NT2/D1 (cell line): ENCODE measurements at places on chromosomes 2 and 18.

DNA sequence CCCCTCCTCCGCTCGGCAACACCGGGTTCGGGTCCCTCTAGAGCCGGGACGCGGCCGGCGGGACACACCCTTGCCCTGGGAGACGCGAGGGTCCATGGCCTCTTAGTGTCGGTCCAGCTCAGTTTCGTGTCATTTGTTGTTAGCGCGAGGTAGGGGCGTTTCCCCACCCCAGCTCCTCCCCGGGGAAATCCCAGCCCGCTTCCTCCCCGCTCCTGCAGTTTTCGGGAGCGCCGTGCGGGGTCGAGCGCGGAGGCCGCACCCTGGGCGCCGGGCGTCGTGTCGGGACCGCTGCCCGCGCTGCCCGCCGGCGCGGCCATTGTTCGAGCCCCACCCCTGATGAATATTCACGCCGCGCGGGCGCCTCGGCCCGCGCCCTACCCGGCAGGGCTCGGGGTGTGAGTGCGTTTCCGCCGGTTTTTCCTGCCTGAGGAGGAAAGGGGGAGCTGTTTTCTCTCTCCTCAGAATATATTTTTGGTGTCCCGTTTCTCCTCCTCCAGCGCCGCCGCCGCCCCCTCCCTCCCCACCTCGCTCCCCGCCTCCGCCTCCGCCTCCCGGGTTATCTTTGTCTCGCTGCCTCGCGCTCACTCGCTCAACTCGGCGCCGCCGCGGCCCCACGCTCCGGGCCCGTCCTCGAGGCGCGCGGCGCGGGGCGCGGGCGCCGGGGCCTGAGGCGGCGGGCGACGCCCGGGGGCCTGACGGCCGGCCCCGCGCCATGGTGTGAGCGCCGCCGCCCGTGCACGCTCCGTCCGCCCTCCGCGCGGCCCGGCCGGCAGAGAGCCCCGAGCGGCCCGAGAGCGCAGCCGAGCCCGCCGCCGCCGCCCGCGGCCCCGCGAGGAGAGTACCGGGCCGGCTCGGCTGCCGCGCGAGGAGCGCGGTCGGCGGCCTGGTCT lies at the start of gene MAP4K4:
Gene MAP4K4, plus strand, starts transcription at position 584 of the 890 bp plus-strand sequence. CDS start 374 bp downstream, outside the sequence.
- peak; percentile 55 for DNase-seq

GRCh38 chr2:145644820-145645302 lies 1124.9 kb upstream of the ZEB2 start:
- DNase-seq, result peak; percentile 13

DNA sequence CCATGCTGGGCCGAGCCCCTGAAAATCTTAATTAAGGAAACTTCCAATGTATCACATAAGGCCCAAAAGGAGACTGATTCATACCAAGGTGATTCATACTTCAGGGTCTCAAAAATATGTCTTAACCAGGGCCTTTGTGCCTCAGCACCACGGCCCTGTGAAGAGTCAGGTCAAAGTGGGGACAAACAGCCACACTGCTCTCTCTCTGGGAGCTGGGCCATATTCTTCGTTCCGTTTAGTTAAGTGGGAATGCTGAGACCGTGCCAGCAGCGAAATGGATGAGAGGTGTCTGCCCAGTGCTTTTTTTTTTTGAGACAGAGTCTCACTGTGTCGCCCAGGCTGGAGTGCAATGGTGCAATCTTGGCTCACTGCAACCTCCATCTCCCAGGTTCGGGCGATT lies 9.3 kb upstream of the PTMA start:
- no peak for DNase-seq

GRCh38 chr18:2627821-2628276 lies 27.7 kb upstream of the SMCHD1 start:
- DNase-seq, result no peak

- DNase-seq, result no peak
Measured at GRCh38 chr18:35789543-35789942, 182.9 kb upstream of the RMP24 start.

GRCh38 chr2:10449486-10449831 lies 1.3 kb upstream of the ODC1 start:
- no peak for DNase-seq

GRCh38 chr2:135256531-135257260 lies 204.6 kb downstream of the RAB3GAP1 start:
- no peak for DNase-seq

DNA sequence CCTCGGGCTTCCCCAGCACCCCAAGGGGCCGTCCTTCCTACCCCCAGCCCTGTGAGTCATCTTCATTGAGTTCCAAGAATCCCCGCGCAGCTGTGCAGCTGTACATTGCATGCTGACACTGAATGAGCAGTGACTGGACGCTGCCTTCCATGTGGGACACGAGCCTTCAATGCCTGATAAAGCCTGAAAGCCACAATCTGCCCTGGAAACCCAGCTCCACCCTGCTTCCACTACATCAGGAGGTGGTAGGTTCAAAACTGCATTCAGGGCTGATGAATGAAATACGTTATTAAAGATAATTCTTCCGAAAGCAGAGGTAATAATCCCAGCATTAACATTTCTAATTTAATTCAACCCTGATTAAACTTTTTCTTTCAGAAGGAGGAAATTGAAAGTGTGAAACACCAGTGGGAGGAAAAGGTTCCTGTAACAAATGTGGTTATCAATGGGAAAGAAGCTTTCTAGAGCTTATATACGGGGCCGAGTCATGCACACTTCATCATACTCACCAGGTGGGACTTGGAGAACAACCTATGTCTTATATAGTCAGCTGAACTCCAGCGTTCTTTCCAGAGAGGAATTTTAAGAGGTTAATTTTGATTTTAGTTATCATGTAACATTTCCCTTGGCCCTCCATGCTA lies 360.1 kb downstream of the LPIN1 start:
- DNase-seq, result no peak

- DNase-seq, result no peak
Measured at GRCh38 chr2:205338156-205338555, 344.1 kb upstream of the NRP2 start.

- no peak for DNase-seq
Measured at GRCh38 chr2:240211598-240212424, 71.4 kb upstream of the OTOS start.

- no peak for DNase-seq
Measured at GRCh38 chr2:43031471-43032212, 194.8 kb downstream of the ZFP36L2 start.

DNA sequence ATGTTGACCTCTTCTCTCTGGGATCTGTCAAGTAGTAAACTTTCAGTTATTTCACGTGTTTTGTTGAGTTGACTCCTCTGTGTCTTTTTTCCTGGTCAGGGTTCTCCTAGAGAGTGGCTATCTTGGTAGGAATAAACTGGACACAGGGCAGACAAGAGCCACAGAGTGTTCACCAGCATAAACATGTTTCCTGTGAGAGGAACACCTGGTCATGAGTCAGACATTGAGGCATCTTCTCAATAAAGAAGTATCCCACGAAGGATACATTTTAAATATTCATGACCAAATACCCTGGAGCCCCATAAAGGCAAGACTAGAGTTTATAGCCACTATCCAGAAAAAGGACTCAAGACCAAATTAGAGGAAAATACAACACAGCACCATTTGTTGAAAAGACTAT lies 269.7 kb upstream of the ZNF521 start:
- DNase-seq, result no peak

DNA sequence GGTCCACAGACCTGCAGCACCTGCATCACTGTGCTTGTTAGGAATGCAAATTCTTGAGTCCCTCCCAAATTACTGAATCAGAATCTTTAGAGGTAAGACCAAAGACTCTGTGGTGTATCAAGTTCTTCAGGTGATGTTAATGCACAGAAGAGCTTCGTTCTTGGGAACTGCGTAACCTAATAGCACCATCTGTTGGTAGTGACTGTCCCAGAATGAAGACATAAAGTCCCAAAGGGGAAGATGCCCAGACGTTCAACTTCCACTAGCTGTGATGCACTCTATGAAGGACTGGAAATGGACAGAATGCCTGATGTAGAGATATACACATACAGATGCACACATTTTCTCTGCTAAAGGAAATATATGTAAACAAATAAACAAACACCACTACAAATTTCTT lies 576.0 kb downstream of the LRP1B start:
- peak; percentile 52 for DNase-seq

DNA sequence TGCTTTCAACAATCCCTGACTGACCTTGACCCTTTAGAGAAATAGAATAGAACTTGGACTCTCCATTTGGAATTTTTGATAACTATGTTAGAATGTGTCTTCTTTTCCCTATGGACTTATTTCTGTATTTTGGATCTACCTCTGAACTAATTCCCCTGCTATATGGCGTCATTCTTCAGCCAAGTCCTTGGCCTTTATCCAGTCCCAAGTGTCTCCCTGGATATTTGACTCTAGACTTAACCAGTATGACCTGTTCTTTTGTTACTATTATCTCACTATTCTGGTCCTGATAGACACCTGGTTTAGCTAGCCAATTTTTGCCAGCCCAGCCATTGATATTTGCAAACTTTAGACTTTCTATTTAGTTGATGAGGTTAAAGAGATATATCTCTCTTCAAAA lies 186.8 kb downstream of the KCNS3 start:
- no peak for DNase-seq

- no peak for DNase-seq
Measured at GRCh38 chr2:25377822-25378421, 36.2 kb upstream of the DNMT3A start.

GRCh38 chr2:51619961-51620360 lies 588.0 kb upstream of the NRXN1 start:
- DNase-seq, result no peak

DNA sequence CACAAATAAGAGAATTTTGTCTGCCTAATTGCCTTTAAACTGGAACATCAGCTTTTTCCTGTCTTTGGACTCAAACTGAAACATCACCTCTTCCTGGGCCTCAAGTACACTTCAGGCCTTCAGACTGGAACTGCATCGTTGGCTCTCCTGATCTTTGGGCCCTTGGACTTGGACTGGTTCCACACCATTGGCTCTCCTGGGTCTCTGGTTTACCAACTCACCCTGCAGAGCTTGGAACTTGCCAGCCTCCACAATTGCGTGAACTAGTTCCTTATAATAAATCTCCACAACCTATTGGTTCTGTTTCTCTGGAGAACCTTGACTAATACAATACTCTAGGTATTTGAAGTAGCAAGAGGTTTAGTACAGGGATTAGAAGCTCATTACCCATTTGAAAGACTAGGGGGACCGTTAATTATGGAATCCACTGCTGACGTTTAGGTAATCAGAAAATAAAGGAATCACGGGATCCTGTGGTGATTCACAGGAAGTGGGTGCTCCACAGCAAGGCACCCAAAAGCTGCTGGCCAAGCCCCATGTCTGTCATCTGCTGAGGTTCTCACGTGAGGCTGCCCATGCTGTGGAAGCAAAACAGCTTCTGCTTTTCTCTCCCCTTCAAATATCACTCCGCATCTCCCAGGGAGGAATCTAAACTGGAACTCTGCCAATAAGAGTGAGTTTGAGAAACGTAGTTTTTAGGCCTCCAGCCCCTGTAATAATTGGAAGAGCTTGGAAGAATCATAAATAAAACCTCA lies 20.0 kb upstream of the SGPP2 start:
- no peak for DNase-seq

GRCh38 chr2:177742851-177743250 lies 329.7 kb downstream of the PDE11A start:
- DNase-seq, result no peak

GRCh38 chr2:111250448-111251030 lies 129.8 kb downstream of the BCL2L11 start:
- DNase-seq, result no peak

GRCh38 chr2:9030841-9031240 lies 27.4 kb upstream of the MBOAT2 start:
- no peak for DNase-seq

GRCh38 chr2:33029926-33030325 lies 83.2 kb downstream of the LTBP1 start:
- DNase-seq, result no peak

- no peak for DNase-seq
Measured at GRCh38 chr2:20568501-20569463, 82.1 kb downstream of the HS1BP3 start.

GRCh38 chr2:65722028-65722778 lies 289.8 kb upstream of the SPRED2 start:
- peak; percentile 38 for DNase-seq

DNA sequence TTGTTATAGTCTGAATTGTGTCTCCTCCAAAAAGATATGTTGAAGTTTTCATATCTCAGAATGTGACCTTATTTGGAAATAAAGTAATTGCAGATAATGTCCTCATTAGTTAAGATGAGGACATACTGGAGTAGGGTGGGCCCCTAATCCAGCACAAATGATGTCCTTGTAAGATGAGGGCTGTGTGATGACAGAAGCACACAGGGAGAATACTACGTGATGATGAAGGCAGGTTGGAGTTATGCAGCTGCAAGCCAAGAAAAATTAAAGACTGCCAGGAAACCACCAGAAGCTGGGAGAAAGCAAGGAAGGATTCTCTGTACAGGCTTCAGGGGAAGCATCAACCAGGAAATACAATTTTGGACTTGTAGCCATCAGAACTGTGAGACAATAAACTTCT lies 58.3 kb upstream of the PNPT1 start:
- DNase-seq, result no peak

GRCh38 chr18:45245091-45245511 lies 370.2 kb upstream of the SLC14A2 start:
- no peak for DNase-seq

GRCh38 chr18:22613058-22613690 lies 195.5 kb upstream of the CTAGE1 start:
- DNase-seq, result no peak

DNA sequence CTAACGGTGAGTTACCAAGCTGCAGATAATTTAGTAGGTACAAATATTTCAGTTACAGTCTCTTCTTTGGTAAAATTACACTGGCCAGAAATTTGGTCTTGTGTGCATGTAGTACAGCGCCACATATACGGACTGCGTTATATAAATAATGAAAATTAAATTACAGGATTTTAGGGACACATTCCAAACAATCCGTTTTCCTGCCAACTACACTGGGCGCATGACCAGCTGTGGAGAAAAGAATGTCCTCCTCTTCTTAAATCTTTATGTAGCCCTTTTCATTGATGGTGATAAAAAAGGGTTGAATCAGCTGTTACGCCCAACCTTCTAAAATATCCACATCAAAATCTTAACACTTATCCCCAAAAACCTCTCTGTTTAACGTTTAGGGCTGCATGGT lies 37.5 kb downstream of the TCF4 start:
- no peak for DNase-seq

DNA sequence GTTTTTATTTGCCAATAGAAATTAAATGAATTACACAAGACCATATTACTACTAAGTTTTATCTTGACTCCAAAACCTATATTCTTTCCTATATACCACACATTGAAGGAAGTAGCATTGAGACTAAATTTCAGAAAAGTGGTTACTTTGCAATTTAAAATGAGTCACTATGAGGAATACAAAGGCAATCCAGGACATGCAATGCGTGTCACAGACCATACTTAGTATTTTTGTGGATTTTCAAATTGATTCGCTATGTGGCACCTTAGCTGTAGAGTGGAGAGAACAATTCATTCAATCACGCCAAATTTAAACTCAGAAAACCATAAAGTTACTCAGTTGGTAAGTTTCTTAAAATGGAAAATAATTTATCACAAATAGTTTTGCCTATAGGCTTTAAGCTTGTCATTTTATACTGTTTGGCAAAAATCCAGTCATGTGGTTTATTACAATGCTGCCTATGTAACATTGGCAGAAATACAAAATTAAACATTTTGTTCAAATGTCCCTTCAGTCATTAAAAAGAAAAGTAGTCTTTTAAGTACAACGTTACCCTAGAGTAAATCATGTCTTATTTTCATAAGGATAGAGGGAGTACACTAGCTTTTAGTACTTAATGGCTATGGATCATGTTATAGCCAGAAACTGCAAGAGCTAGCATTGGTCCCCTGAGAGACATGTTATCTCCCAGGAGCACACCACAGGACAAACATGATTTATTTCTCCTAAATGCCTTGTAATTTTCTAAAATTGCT lies 222.8 kb upstream of the CDH7 start:
- no peak for DNase-seq

GRCh38 chr2:24515831-24516230 lies 24.8 kb downstream of the NCOA1 start:
- no peak for DNase-seq
